ENCODE measurements at places on chromosomes 4 and X. TPM values are rescaled to one million over a fixed set of nuclear protein-coding genes. Genes with fewer than 3 reads are reported as not detected.

DNA sequence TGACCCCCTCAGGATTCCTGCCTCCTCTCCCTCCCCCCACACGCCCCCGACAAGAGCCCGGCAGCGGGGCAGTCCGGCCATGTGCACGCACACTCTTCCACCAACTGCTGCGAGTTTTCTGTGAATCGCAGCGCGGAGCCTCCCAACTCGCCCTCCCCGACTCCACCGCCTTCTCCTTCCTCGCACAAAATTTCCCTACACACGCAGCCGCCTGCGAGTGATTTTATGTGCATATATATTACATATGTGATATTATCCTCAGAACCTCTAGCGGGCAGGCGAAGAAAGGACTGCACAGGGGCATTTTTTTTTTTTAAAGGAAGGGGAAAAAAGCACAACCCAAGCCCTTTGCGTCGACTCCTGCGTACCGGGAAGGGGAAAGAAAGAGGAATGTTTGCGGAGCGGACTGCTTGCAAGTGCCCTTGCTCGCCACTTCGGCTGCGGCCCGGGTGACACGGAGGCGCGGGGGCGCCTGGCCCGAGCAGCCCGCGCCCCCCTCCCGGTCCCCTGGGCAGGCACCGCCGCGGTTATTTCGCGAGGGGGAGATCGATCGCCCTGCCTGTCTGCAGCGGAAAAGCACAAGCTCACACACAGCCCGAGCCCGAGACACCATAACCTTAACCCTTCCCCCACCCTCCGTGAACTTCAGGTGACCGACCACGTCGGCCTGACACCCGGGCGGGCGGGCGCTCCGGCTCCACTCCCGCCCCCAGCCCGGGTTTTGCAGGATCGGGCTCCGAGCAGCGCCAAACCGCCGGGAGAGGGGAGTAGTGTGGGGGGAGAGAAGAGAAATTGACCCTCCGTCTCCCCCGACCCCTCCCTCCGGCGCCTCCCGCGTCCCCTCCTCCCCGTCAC is 2.3 kb downstream of the ZNF827 start:
- H3K4me1 ChIP-seq, result peaks cover 22% of the 10 kb centered on the region
- no peaks in the 10 kb centered on the region for H3K27me3 ChIP-seq
- H3K27ac ChIP-seq, result peak overlapping the region; percentile 92
- peak overlapping the region; percentile 93 for H3K4me3 ChIP-seq
- H3K36me3 ChIP-seq, result no peaks in the 10 kb centered on the region

- H3K27ac ChIP-seq, result no peak overlapping the region
- no peaks in the 10 kb centered on the region for H3K27me3 ChIP-seq
- H3K36me3 ChIP-seq, result no peaks in the 10 kb centered on the region
- DNase-seq, result no peak
- H3K4me1 ChIP-seq, result no peaks in the 10 kb centered on the region
Measured at GRCh38 chr4:115053313-115053712, 60.1 kb downstream of the NDST4 start.

DNA sequence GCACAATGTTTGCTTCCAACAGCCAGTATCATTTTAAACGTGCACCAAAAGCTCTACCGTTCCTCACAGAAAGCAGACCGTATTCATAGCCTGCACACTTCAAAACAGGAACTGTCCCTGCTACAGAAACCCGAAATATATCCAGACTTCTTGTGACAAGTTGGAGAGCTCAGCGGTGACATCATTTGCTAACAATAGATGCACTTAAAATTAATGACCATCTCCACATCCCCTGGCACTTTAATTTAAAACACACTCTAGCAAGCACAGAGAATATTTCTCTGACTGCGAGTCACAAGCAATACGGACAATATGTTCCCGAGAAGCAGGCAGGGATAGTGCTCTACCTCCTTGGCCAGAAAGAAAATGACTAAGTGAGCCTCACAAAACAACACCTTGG is 2.5 kb downstream of the NYX start:
- DNase-seq, result no peak
- no peaks in the 10 kb centered on the region for H3K36me3 ChIP-seq
- peak overlapping the region; percentile 66 for H3K27ac ChIP-seq

DNA sequence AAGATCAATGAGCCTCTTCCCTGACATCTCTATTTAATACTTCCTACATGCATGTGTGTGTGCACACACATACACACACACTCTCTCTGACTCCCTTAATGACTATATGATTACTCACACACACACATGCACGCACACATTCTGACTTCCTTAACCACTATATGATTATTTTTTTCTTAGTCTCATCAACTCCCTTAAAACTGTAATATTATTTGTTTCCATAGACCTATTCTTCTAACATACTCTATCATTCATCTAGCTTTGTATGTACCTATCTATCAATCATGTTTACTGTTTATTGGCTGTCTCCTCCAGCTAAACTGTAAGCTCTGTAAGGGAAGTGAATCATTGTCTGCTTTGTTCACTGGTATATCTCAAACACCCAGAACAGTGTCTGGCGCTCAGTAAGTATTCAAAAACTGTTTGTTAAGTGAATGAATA is 236.6 kb downstream of the RASL11B start:
- H3K36me3 ChIP-seq, result no peaks in the 10 kb centered on the region
- no peak for DNase-seq
- no peak overlapping the region for H3K4me3 ChIP-seq
- H3K4me1 ChIP-seq, result peaks cover 7% of the 10 kb centered on the region
- H3K27me3 ChIP-seq, result no peaks in the 10 kb centered on the region
- no peak overlapping the region for H3K27ac ChIP-seq

DNA sequence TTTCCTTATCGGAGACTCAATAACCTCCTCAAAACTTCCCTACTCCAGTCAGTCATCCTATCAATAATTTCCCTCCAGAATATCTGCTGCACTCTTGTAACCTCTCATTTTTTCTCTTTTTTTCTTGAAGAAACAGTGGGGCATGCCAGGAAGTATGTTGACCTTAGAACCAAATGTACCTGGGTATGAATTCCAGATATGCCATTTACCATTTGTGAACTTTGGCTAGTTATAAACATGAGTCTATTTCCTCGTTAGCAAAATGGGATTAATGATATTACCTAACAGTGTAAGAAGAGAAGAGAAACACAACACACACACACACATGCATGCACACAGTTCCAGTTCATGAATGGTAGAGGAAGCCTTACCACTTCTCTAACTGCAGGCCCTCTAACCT is 578.2 kb downstream of the FAM133A start:
- no peak overlapping the region for H3K4me3 ChIP-seq
- no peaks in the 10 kb centered on the region for H3K36me3 ChIP-seq
- no peak for DNase-seq
- no peaks in the 10 kb centered on the region for H3K27me3 ChIP-seq
- no peak overlapping the region for H3K27ac ChIP-seq

The HSD17B13 gene
- not detected for total RNA-seq

GRCh38 chr4:77003400-77003799 is 53.8 kb downstream of the SEPTIN11 start:
- H3K4me1 ChIP-seq, result peaks cover 16% of the 10 kb centered on the region
- no peaks in the 10 kb centered on the region for H3K27me3 ChIP-seq
- no peaks in the 10 kb centered on the region for H3K36me3 ChIP-seq
- H3K27ac ChIP-seq, result no peak overlapping the region
- no peak overlapping the region for H3K4me3 ChIP-seq

- H3K27me3 ChIP-seq, result no peaks in the 10 kb centered on the region
- no peak overlapping the region for H3K27ac ChIP-seq
- no peaks in the 10 kb centered on the region for H3K36me3 ChIP-seq
- H3K4me3 ChIP-seq, result no peak overlapping the region
- no peak for DNase-seq
Measured at GRCh38 chrX:8988446-8988845, 45.5 kb downstream of the FAM9B start.

- no peak overlapping the region for H3K27ac ChIP-seq
- H3K4me3 ChIP-seq, result no peak overlapping the region
- no peaks in the 10 kb centered on the region for H3K36me3 ChIP-seq
- H3K27me3 ChIP-seq, result no peaks in the 10 kb centered on the region
Measured at GRCh38 chrX:110743679-110744340, 51.8 kb downstream of the CHRDL1 start.

DNA sequence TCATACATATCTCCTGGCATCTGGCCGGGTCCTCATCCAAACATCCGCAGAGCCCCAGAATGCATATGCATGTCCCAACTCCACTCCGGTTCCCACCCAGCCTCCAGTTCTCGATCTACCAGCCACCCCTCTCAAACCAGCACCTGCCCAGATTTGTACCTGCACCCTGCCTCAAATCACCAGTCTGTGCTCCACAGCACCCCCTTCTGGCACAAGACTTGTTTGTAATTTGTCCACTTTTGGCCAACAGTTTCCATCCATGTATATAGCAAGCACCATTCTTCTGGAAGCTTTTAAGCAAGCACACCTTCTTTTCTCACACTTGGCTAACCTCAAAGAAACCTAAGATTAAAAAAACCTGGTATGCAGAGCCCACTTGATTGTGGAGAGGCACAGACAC is 644.1 kb downstream of the MID1IP1 start:
- no peak overlapping the region for H3K4me3 ChIP-seq
- no peak for DNase-seq
- no peaks in the 10 kb centered on the region for H3K4me1 ChIP-seq
- no peaks in the 10 kb centered on the region for H3K36me3 ChIP-seq
- H3K27ac ChIP-seq, result no peak overlapping the region

GRCh38 chr4:80154545-80154933 is 42.8 kb upstream of the PRDM8 start:
- no peak for DNase-seq
- H3K36me3 ChIP-seq, result no peaks in the 10 kb centered on the region
- H3K27me3 ChIP-seq, result no peaks in the 10 kb centered on the region
- H3K4me1 ChIP-seq, result no peaks in the 10 kb centered on the region
- no peak overlapping the region for H3K27ac ChIP-seq
- no peak overlapping the region for H3K4me3 ChIP-seq

GRCh38 chr4:3502941-3503936 is 29.0 kb downstream of the LRPAP1 start:
- H3K27me3 ChIP-seq, result no peaks in the 10 kb centered on the region
- no peak for DNase-seq
- H3K4me1 ChIP-seq, result peaks cover 14% of the 10 kb centered on the region

The NDST4 gene
- total RNA-seq, result not detected

DNA sequence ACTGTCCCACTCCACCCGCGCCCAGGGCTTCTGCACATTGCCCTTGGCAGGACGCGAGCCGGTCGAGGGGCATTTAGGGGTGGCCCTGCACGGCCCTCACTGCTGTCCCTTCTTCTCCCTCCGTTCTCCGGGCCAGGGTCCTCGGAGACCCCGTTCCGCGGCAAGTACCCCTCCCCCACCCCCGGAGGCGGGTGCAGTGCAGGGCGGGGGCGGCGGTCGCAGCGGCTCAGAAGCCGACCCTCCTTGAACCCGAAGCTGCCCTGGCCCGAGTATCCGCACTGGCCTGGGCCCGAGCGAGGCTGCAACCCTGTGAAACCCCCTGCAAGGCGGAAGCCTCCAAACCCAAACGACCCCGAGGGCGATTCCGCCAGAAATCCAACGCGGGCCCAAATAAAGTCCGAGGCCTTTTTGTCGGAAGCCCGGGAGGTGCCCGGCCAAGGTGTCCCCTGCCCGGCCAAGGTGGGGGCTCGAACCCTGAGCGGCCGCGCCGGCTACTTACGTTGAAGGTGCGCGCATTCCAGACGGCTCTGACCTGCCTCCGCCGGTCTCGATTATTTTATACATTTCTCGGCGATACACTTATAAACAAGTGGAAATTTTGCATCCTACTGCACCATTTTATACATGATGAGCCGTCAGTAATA is 53.1 kb upstream of the TMEM33 start:
- no peaks in the 10 kb centered on the region for H3K36me3 ChIP-seq
- no peak overlapping the region for H3K27ac ChIP-seq
- DNase-seq, result no peak
- peak overlapping the region; percentile 53 for H3K4me3 ChIP-seq
- H3K4me1 ChIP-seq, result peaks cover 25% of the 10 kb centered on the region

The TMLHE gene
- total RNA-seq, result 42.9 TPM

- no peaks in the 10 kb centered on the region for H3K36me3 ChIP-seq
- no peak for DNase-seq
- no peak overlapping the region for H3K27ac ChIP-seq
- H3K4me1 ChIP-seq, result no peaks in the 10 kb centered on the region
- no peak overlapping the region for H3K4me3 ChIP-seq
Measured at GRCh38 chr4:126708716-126709115, 924.0 kb upstream of the INTU start.

The DMRTC1B gene
- total RNA-seq, result not detected

DNA sequence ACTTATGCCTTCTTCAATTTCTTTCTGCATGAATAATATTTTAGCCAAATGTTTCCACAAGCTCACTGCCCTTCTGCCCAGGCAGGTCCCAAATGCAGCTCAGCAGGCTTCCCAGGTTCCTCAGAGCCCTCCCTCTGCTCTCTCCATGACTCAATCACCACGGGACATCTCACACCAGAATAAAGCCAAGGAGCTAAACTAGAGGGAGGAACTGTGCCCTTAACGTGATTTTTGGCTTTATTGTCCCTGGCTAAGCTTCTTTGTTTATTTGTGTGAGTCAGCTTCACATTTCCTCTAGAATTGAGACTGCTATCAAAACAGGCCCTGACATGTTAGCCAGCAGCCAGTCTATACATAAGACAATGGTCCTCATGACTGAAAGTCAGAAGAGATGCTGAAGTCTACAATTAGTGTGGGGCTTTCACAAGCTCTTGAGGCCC is 186.4 kb upstream of the GALNT7 start:
- H3K36me3 ChIP-seq, result no peaks in the 10 kb centered on the region
- no peaks in the 10 kb centered on the region for H3K4me1 ChIP-seq
- DNase-seq, result no peak
- H3K27ac ChIP-seq, result no peak overlapping the region
- no peak overlapping the region for H3K4me3 ChIP-seq

DNA sequence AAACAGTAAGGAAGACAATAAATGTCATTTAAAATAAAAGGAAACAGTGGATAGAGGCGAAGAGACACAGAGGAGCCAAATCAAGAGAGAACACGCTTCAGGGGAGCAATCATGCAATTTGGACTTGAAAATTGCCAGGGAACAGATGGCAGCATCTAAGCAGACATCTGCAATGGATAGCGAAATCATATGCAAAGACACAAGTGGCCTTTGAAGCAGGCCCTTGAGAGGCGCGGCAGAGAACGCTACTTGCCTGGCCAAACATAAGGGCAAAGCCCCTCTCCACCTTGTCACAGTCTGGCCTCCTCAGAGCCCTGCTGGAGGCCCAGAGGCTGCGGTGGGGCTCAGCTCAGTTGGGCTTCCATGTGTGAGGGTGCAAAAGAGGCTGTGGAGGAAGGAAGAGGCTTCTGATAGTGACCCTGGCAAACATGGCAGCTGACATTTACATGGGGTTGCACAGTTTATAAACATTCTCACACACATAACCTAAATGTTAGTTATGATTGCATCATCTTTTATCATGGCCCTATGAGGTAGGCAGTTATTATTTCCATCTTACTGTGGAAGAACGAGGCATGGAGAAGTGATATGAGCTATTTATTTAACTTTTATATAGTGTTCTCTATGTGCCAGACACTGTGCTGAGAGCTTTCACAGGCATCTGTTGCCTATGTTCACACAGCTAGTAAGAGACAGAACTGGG is 18.3 kb downstream of the ADGRG4 start:
- H3K27ac ChIP-seq, result no peak overlapping the region
- no peak overlapping the region for H3K4me3 ChIP-seq
- no peak for DNase-seq
- H3K27me3 ChIP-seq, result no peaks in the 10 kb centered on the region

GRCh38 chr4:161595230-161595771 is 568.5 kb downstream of the FSTL5 start:
- DNase-seq, result no peak
- no peak overlapping the region for H3K4me3 ChIP-seq
- H3K4me1 ChIP-seq, result no peaks in the 10 kb centered on the region

Data from heart left ventricle (tissue), 16 donors.